ENCODE measurements at places on chromosomes 1 and 21.

DNA sequence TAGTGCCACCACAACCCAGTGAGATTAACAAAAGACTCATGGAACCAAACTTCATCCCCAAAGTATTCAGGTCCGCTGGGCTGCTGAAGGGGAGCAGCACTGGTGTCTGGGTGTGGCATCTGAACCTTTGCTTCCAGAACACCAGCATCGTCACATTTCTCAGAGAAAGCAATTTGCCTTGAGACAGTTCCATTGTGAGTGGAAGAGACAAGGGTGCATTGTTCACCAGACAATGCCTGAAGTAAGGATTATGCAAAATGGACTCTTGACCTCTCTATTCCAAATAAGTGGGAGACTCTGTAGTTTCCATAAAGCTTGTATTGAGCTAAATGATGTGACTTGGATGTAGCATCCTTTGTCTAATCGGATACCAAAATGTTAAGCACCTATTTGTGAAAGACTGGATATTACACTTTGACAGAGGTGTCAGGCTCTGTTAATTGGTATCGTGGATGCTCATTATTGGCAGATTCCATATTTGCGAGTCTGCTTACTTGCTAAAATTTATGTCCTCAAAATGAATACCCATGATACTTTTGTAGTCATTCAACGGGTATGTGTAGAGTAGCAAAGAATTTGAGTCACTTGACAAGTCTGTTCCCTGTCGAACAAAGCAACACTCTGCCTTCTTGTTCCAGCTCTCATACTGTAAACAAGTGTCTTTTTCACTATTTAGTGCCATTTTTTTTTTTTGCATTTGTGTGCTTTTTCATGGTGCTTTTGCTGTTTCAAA, 75.6 kb downstream of the MRPS6 start:
- no peak for DNase-seq

DNA sequence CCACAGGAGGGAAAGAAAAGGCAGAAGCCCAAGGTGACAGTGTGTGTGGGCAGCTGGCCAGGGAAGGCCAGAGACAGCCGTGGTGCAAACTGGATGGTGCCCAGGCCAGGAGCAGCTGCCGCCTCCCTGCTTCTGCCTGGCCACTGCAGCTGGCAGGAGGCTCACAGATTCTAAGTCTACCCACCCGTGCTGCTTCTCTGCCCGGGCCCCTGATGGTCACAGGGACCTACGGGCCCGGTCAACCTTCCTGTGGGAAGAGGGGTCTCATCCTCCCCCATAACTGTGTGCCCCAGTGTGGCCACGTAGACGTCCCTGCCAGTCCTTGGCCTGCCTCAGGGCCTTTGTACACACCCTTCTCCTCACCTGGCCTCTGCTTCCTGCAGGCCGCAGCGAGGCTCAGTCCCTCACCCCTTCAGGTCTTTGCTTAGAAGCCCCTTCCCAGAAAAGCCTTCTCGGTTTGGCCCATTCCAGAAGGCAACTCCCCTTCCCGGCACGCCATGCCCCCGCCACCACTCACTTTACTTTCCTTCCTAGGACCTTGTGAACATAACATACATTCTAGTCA, 192.6 kb upstream of the AJAP1 start:
- no peak for DNase-seq

DNA sequence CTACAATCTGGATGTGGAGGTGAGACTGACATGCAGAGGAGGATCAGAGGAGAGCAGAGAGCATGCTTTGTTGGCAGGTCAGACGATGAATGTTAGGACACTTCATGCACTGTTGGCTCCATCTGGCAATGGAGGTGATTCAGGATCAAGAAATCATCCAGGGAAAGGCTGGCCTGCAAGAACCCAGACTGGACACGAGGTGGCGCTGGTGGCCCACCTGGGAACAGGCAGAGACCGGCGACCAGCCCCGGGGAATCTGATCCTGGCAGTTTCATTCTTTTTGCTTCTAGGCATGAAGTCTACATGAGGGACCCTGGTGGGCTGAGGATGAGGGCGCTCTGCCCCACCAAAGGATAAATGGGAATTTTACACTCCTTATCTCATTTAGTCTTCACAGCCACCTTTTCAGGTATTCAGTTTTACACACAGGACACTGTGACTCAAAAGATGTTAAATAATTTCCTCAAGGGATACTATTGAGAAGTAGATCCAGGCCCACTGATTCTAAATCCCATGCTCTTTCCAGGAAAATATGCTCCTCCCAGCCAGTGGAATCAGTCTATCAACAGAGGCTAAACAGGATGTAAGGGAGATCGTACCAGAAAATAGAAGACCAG, 26.2 kb upstream of the SCMH1 start:
- DNase-seq, result peak; percentile 43

- DNase-seq, result no peak
These were observed 191.3 kb downstream of the BACH1 start for GRCh38 chr21:29490016-29490415.

DNA sequence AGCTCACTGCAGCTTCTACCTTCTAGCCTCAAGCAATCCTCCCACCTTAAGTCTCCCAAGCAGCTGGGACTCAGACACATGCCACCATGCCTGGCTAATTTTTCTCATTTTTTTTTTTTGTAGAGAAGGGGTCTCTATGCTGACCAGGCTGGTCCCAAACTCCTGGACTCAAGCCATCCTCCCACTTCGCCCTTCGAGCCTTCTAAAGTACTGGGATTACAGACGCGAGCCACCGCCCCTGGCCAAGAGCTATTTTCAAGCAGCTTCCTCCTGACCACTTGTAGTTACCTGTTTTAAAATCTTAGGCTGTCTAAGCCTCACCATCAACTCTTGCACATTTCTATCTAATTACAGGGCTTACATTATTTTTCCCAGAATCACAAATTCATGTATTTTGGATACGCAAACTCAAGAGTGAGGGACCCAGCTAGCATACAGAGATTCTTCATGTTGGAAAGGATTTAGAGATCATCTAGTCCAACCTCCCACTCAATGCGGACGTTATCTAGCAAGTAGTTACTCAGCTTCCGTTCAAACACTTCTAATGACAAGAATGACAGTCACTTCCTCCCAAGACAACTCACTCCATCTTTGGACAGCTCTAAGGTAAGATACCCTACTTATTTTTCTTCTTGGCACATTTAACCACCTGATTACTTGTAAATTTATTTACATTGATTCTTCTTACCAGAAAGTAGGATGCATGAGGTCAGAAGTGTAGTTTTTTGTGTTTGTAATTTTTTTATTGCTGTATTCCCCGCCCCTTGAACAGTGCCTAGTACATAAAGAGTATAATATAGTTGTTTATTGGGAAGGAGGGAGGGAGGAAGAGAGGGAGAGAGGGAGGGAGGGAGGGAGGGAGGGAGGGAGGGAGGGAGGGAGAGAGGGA, 65.4 kb downstream of the LUZP1 start:
- no peak for DNase-seq

DNA sequence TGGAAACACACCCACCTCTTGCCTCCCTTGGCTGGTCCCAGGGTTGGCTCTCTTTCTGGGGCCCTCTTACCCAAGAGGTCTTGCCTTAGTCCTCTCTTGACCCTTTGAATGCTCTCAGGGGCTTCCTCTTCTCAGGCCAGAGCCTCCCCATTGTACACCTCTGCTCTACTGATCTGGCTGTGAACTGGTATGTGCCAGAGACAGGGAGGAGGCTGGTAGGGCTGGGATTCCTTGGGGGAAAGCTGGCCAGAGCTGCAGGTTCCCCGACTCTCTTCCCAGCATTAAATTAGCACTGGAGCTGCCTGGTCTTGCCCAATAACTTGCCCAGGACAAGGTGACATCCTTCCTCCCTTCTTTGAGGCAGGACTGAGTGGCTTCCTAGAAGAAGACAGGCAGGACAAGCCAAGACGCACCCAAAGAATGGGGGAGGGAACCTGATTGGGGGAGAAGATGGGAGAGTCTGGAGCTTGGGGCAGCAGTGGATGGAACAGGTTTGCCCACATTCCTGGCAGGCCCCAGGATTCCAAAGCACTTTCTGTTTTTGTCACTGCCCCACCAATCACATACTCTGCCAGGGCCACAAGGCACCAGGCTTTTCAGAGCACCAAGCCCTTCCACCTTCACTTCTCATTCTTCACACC, 37.2 kb upstream of the CITED4 start:
- no peak for DNase-seq

GRCh38 chr1:150564051-150564991, 15.1 kb downstream of the MCL1 start:
- no peak for DNase-seq

GRCh38 chr21:34078915-34079314, 5.5 kb downstream of the MRPS6 start:
- no peak for DNase-seq

- DNase-seq, result no peak
These were observed 296.5 kb upstream of the PLXNA2 start for GRCh38 chr1:208540724-208541123.
